ENCODE measurements at places on chromosomes 12 and 14. TPM values are rescaled to one million over a fixed set of nuclear protein-coding genes. Genes with fewer than 3 reads are reported as not detected.

DNA sequence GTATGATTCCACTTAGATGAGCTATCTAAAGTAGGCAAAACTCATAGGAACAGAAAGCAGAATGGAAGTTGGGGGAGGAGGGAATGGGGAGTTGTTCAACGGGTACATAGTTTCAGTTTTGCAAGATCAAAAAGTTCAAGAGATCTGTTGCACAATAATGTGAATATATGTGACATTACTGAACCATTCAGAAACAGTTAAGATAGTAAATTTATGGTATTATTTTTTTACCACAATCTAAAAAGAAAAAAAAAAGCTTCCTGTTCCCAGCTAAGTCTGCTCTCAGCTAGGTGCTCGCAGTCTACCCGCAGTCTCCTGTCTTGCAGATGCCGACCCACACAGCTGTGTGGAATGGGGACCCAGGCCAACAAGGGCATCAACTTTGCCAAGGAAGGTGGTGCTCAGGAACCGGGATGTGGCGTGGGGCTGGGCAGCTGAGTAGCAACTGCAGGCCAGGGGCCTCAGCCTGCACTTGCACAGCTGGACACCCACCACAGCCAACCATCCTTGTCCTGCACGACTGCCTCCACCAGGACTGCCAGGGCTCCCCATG lies 15.3 kb upstream of the ANO6 start:
- DNase-seq, result no peak

The GSG1 gene
- total RNA-seq, result not detected

The ASB2 gene
- total RNA-seq, result 3.8 TPM

The PLEKHH1 gene
- total RNA-seq, result 156 TPM

The ANO2 gene
- total RNA-seq, result 0.71 TPM

DNA sequence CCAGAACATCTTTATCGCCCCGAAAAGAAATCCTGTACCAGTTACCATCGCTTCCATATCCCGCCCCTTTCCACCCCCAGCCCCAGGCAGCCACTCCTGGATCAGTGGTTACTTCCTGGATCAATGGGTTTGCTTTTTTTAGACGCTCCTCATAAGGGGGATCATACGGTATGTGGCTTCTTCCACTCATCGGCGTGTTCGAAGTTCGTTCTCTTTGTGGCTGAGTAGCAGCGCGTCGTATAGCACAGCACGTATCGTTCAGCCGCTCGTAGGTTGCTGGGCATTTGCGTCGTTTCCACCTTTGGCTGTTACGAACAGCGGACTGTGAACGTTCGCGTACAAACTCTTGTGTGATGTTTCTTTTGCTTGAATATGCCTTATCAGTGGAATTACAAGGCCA lies 1.8 kb downstream of the NOC4L start:
- DNase-seq, result no peak

- peak; percentile 52 for DNase-seq
Measured at GRCh38 chr12:55847603-55848291, 5.0 kb upstream of the MMP19 start.

- DNase-seq, result peak; percentile 86
Measured at GRCh38 chr12:26789731-26790644, 43.0 kb downstream of the ITPR2 start.

The OR6J1 gene
- not detected for total RNA-seq

DNA sequence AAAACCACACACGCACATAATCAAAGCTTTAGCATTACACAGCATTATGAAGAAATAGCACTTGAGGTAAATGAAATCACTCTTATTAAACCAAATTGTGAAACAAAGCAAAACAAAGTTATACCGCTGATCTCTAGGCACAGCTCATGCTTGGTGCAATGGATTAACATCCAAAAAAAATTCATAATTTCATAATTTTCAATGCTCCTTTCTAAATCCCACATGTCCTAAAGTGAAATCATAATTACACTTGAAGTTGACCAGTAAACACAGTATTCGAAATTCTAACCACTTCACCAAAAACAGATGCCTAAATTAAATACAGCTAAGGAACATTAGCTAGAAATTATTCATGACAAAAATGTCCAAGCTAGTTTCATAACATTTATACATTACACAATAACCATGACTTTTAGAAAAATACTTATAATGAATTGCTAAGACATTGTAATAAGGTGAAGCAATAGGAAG lies 1.5 kb downstream of the MLH3 start:
- no peak for DNase-seq

DNA sequence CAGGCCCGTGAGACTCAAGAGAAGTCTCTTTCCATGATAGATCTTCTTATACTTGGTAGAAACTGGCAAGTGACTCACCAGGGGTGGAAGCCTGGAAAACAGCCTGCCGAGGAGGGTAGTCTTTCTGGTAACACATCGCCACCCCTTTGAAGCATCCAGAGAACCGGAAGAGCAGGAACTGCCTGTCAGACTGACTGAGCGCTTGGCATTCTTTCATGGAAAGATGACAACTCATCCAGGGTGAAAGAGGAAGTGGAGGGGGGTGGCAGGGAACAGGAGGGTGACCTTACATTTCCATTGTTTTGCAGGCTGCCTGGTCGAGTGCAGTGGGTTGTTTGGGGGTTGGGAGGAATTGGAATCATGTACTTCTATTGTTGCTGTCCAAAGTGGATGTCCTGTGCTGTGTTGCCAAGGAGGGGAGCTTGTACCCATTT lies 34.5 kb downstream of the PRKCH start:
- DNase-seq, result no peak

The LRFN5 gene
- not detected for total RNA-seq

GRCh38 chr12:46892887-46893286 lies 67.1 kb upstream of the SLC38A4 start:
- no peak for DNase-seq

The CLEC2A gene
- total RNA-seq, result not detected

- no peak for DNase-seq
Measured at GRCh38 chr12:107845226-107845979, 70.9 kb downstream of the ASCL4 start.

DNA sequence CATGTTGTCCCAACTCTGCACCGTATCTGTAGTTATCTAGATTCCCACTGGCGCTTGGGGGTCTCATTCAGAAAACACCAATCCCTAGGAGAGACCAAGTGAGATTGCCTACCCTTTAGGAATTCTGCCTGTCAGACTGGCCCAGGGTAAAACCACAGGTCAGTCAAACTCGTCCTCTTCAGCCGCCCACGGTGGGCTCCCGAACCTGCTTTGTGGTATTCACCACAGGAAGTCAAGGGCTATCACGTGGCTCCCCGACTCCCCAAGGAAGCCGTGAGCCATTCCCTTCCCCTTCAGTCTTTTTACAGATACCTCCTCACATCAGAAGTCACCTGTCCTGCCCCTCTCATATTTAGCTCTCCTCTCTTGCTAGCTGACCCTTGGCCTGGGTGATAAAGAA lies 159.9 kb downstream of the EGLN3 start:
- DNase-seq, result no peak

Measured in SK-MEL-5 (cell line).